ENCODE measurements at places on chromosomes 13 and 19.

GRCh38 chr19:932648-933552 lies 7.1 kb downstream of the ARID3A start:
- no peak for DNase-seq

GRCh38 chr13:98490866-98491265 lies 86.0 kb downstream of the STK24 start:
- DNase-seq, result no peak

- DNase-seq, result no peak
Observed at GRCh38 chr13:31849206-31849605, 109.9 kb downstream of the RXFP2 start.

DNA sequence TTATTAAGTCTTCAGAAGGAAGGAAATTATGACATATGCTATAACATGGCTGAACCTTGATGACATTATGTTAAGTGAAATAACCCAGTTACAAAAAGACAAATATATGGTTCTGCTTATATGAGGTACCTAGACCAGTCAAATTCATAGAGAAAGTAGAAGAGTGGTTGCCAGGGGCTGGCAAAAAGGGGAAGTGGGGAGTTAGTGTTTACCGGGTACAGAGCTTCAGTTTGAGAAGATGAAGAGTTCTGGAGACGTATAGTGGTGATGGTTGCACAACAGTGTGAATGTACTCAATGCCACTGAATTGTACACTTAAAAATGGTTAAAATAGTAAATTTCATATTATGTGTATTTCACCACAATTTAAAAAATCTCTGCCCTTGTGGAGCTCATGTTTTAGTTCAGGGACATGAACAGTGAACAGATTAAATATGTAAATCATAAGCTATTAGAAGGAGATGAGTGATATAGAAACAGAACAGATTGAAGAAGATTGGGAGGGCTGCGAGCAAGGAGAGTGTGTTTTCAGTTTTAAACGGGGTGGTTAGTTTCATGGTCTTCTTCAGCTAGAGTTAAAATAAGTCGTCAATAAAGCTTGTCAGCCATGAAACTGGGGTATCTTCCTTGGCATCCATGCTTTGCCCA lies 355.2 kb downstream of the KCNRG start:
- no peak for DNase-seq

GRCh38 chr19:46254776-46255175 lies 25.2 kb downstream of the IGFL1 start:
- DNase-seq, result no peak

Data from activated CD4-positive, alpha-beta T cell treated with anti-CD3 and anti-CD28 coated beads for 4 hours (primary cell).